ENCODE measurements at places on chromosomes 3 and 15.

- DNase-seq: no peak
These were observed 121.9 kb downstream of the CHST2 start for GRCh38 chr3:143241481-143241951.

DNA sequence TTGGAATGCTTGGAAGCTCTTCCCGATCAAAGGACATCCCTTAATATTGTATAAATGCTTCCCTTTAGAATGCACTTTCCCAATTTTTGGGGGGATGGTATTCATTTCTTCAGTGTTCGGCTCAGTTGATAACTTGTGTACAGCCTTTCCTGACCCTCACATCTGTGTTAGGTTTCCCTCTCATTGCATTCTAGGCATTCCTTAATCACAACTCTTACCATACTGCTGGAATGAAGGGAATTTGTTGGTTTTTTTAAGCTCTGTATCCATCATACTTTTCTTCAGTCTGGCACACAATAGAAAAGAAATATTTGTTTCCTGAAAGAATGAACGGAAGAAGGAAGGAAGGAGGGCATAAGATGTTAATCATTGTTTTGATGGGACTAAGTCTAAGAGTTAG lies 119.5 kb downstream of the CHST2 start:
- no peak for DNase-seq

GRCh38 chr3:179247289-179248015 lies 3.5 kb downstream of the KCNMB3 start:
- no peak for DNase-seq

GRCh38 chr3:22236490-22237270 lies 485.7 kb upstream of the ZNF385D start:
- DNase-seq: no peak

- DNase-seq: no peak
These were observed 22.5 kb downstream of the LRTM1 start for GRCh38 chr3:54905261-54905888.

DNA sequence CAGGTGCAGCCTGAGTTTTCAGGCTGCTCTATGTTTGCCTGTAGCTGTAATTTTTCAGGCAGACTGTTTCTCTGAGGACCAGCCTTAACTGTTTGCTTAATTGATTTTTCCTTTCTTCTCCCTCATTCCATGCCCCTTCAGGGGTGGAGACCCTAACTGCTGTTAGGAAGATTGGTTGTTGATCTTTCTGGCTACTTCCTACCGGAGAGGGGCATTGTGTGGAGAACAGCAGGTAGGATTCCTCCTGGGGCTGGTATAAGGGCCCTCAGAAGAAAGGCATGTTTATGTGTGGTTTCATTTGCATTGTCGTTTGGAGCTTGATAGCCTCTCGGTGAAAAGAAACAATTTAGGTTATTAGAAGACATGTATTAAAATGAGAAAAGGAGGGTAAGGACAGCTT lies 56.9 kb upstream of the GOLGA6L2 start:
- no peak for DNase-seq

DNA sequence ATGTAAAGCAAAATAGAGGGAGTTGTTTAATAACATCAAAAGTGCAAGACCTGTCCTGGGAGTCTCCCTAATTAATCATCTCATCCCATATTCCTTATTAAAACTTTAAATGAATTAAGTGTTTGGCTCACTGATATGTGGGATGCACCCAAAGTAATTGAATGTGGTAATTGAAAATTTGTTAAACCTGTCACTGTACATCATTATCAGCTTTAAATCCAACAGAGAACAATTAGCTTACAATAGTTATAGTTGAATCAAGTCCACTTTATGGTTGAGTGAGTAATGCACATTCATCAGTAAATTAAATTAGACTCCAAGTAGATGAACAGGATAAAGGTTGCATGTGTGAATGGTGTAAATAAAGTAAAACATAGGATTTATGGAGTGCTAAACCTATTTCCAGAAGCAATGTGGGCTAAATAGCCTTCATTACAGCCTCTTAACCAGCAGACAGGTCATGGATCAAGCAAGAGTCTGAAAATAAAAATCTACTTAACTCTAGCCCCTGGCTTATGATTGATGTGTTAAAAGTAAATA lies 608.2 kb upstream of the CCDC54 start:
- DNase-seq: no peak

- DNase-seq: no peak
These were observed 21.6 kb downstream of the P3H2 start for GRCh38 chr3:190099099-190099498.

GRCh38 chr15:81074773-81075172 lies 59.3 kb upstream of the CFAP161 start:
- DNase-seq: no peak

- no peak for DNase-seq
These were observed 417.4 kb upstream of the ATP11B start for GRCh38 chr3:182375916-182376315.

DNA sequence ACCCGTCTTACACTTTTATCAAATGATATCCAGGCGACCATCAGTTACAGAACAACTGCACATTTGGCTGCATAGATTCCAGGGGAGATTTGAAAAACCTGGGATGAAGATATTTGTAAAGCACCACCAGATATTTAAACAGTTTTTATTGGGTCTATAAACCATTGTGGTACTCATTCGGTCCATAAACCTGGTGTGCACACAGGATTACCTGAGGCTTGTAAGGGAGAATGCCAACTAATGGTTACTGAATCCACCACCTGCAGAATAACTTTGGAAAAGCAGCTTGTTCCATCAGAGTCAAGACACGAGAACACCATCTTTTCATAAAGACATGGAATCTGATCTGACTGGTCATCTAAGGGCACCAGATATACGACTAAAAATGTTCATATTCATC lies 80.6 kb downstream of the P3H2 start:
- no peak for DNase-seq

GRCh38 chr15:59532770-59533379 lies 78.7 kb upstream of the GCNT3 start:
- no peak for DNase-seq

DNA sequence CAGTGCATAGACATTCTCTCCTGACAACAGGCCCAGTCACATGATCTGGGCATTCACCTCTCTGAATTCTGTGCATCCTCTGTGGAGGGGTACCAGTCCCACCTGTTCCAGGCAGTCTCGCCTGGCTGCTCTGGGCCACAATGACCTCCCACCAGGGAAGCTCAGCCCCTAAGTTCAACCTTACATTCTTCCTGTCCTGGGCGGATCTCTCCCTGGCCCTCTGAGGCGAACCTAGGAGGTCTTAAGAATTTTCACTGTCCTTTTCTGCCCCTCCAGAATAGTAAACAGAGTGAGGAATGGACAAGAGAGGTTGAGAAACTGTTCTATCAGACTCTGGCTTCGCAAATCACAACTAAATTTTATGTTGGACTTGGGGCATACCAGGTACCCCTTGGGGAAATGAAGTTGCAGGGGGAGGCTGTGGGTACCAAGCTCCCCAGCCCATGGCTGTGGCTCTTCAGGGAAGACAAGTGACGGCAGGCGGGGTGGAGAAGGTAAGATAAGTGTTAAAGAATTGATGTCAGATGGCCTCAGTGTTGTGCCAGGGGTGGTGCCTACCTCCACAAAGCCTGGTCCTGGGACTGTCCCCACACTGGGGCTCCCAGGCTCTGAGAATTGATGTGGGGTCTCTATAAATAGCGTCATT lies 5.3 kb downstream of the SCN5A start:
- DNase-seq: no peak

GRCh38 chr3:72791161-72791560 lies 57.1 kb downstream of the SHQ1 start:
- DNase-seq: no peak

- DNase-seq: no peak
These were observed 465.8 kb upstream of the ROBO1 start for GRCh38 chr3:80233576-80233975.
